ENCODE measurements at places on chromosomes 2 and 18.

DNA sequence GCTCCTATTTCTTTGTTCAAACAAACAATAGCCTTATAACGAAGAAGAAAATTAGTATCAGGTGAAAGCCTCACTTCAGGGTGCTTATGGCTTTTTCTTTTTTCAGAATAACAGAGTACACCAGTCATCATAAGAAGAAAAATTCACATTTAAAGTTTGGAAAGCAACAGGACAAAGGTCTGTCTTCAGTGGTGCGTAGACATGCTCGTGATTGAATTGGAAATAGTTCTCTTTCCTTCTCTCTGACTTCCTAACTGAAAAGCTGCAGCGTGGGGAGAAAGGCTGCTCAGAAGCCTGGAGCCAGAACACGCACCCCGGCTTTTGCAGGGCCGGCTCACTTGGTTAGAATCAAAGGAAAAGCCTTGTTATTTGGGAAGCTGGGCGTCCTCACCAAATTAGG is 127.6 kb upstream of the ZNF516 start:
- no peak for DNase-seq

- no peak for DNase-seq
Observed at GRCh38 chr2:151051574-151052220, 210.0 kb downstream of the RBM43 start.

- no peak for DNase-seq
Observed at GRCh38 chr18:43710135-43710534, 432.8 kb upstream of the SYT4 start.

DNA sequence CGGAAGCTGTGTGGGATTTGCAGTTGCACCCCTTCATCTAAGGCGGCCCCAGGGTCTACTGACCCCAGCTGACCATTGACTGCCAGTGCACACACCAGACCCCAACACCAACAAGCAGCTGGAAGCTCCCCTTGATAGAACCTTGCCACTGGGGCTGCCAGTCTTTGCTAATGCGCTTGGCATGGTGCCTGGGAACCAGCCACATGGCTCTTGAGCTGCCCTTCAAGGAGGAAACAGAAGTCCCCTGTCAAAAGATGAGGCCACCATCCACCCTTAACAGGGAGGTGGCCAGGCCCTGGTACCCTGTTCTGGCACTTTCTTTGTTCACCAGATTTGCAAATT is 8.6 kb downstream of the ALPI start:
- no peak for DNase-seq

GRCh38 chr18:6414723-6415417 is at the start of gene L3MBTL4:
L3MBTL4 (minus strand) TSS chr18:6414911; CDS start chr18:6311625, 103,286 bp downstream.
- peak; percentile 51 for DNase-seq

GRCh38 chr2:185208261-185208660 is 530.3 kb upstream of the FSIP2 start:
- no peak for DNase-seq

DNA sequence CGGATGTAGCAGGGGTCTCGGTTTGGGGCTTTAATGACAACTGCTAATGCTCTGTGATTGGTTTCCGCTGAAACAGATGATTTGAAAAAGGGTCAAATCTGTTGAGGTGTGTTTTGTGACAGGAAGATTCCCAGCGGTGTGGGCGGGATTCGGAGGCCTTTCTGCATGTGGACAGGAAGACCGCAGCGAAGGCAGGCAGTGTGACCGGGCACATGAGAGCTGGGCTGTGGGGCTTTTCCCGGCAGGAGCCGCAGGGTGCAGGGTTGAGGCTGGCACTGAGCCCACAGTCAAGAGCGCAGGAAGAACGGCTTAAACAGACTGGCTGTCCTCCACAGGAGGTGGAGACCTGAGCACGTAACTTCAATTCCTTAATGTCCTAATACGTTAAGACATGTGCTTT is 180.0 kb upstream of the TPO start:
- no peak for DNase-seq

DNA sequence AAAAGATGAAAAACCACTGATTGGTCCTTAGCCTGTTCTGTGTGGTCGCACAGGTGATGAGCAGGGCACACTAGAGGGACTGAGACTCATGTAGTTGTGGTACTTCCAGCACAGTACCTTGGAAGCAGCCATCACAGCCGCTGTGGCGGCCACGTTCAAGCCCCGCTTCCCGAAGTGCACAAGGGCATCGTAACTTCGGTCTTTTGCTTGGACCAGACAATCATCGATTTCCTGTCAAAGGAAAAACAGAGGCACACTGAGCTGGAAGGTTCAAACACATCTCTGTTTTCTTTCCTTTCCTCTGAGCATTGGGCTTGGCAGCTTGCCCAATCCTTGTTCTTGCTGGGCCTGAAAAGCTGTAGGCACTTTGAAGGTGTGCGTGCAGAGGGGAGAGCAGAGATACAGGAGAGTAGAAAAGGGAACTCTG is 52.6 kb downstream of the MRPL35 start:
- DNase-seq: no peak

GRCh38 chr18:9701609-9702349 is 6.3 kb upstream of the RAB31 start:
- no peak for DNase-seq

DNA sequence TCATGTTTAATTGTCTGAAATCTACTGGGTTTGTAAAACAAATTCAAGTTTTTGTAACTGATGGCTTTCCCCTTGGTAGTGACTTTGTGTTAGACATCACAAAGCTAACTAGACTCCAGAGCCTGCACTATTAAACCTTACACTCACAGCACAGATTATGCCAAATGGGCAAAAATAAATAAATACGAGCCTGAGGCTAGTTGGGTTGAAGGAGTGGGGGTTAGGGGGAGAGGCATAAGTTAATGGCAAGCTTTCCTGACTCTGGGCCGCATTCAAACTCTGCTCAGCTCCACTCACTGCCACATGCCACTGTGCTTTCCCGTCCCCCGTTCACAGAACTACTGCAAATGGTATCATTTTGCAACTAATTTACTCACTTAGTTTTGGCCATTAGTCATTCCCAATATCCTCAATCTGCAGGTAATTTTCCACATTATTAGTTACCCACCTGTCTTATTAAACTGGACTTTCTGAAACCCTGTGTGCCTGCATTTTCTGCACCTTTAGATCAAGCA is 1079.9 kb upstream of the PIK3C3 start:
- no peak for DNase-seq

GRCh38 chr18:36406805-36407204 is 109.3 kb downstream of the FHOD3 start:
- no peak for DNase-seq

DNA sequence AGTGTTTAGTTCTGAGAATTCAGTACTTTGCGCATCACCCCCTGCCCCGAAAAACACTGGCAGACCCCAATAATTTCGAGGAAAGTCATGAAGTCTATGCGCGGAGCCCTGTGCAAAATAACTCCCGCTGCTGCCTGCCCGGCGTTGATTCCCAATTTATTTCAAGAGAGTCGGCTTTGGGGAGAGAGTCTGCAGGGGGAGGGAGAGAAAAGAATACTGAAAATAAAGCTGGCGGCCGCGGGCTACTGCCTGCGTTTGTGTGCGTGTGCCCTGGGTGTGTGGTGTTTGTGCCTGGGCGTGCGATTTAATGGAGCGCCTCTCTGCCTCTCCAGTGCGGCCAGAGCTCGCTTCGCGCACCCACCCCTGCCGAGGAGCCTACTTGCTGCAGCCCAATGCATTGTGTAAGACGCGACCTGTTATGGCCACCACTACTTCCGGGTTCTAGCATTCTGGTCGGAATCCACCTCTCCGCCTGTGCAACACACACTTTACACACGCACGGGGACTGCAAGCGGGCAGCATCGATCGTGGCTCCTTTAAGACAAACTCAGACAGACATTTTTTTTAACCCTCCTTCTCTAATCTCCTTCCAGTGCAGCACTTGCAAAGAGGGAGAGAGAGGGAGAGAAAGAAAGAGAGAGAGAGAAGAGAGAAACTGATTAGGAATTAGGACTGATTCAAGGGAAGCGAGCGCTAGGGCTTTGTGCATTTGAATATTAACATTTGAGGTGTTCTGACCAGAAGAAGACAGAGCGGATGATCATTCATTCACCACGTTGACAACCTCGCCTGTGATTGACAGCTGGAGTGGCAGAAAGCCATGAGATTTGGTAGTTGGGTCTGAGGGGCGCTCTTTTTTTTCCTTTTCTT is at the start of gene MEIS1:
TSS of gene MEIS1 (plus strand) at position 447 of the 870 bp plus-strand sequence. CDS start 732 bp downstream, outside the sequence.
- DNase-seq: peak; percentile 89

DNA sequence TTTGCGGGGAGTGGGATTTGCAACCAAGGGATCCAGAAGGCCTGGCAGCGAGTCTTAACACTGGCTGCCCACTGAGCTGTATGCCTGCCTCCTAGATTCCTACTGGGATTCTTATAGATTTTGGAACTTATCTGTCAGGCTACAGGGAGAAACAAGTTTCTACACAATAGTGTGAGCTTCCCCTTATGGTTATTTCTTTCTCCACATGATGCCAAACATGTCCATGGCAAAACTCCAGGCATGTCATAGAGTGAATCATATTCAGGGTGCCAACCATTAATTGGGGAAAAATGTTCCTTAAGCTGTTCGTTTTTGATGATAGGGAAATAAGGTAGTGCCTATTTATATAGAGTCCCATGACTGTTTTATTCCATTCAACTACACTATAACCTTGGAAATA is 1185.2 kb upstream of the CELF4 start:
- no peak for DNase-seq

DNA sequence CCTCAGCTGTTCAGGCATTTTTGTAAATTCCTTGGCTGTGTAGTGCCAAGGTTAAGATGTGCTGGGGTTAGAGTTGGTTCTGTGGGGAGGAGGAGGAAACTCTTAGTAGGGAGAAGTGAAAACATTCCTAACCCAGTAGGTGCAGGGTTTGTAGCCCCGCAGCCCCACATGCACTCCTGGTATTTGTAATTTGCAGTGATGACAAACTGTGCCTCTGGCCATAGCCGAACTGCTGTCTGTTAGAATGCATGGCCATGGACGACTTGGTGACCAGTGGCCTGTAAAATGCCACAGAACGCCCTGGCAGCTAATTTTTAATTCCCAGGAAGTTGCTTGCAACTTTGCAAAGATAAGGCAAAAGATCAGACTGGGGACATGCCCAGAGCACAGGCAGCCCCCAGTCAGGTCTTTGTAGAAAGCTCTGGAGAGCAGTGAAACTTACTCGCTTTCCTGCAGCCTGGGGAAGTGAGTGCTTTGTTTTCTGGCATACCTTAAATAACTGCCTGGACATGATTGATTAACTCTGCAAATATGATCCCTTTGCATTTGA is 38.4 kb downstream of the LYPD6B start:
- DNase-seq: no peak

DNA sequence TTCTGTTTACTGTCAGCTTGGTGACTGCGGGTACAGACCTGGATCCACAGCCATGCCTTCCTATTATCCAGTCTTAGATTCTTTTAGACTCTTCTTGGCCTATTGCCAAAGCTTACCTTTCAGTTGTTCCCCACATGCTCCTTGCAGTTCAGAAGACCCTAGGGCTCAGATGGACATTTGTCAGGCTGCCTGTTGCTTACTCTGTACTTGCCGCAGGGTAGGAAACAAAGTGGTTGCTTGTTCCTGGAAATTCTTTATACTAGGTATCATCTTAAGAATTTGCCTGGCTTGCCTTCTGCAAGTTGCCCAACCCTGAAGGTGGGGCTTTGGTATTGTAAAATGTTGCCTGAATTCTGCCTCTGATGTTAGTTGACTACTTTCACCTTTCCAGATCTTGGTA is 24.4 kb downstream of the CD28 start:
- DNase-seq: no peak

GRCh38 chr2:190121971-190122370 is 59.4 kb upstream of the MSTN start:
- no peak for DNase-seq

DNA sequence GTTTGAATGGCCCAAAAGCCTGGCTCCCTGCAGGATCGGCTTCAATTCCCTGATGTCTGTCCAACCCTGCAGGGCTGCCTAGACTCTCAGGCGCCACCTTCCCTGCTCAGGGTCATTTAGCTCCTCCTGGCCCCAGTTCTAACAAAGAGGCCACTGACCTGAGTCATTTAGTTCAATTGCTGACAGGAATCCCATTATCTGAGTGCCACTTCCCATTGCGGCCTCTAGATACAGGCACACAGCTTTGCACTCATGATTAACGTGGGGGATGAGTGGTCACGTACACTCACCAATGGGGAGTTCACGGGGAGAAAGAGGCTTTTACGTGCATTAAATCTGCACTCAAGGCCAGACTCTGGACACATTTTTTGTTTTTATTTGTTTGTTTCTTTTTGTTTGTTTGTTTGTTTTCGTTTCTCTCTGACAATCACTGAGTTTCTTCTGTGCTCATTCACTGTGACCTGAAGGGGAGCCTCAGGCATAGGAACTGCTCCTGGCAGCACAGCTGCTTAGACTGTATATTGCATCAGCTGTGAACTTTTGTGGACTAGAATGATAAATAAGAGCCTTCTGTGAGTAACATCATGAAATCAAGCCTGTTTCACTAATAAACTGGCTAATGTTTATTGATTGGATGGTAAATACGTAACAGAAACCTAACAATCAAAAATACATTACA is 118.9 kb upstream of the CTNNA2 start:
- DNase-seq: no peak

DNA sequence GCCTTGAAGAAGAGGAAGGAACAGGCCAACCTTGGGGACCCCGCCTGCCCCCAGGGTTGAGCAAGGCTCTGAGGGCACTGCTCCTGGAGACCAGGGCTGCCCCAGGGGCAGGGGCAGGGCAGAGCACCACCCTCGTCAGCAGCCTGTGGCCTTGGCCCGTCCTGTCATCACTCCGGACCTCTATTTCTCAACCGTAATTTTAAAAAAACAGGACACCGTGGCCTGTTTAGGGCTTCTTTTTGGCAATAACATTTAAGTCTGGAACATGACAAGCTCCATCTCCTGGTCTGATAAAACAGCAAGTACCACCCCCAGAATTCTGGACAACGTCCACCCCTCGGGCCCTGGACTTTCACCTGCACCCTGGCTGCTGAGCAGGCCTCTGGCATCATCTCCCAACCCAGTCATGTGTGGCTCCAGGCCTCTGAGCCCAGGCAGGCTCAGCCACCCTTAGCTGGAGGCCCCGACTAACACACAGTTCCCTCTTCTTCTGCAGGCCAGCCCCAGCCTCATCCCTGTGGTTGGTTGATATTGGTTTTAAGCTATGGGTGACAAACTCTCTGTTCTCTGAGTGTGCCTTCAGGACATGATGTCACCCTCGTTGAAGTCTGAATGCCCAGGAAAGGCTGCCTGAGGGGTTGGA is 22.6 kb upstream of the ID2 start:
- DNase-seq: no peak

GRCh38 chr2:28720345-28720744 is 31.3 kb upstream of the PPP1CB start:
- no peak for DNase-seq

- no peak for DNase-seq
Observed at GRCh38 chr2:226310146-226310545, 489.5 kb downstream of the IRS1 start.

GRCh38 chr18:71079606-71080005 is 790.8 kb downstream of the SOCS6 start:
- no peak for DNase-seq

GRCh38 chr2:28952836-28953211 is 28.3 kb upstream of the TOGARAM2 start:
- DNase-seq: no peak

Measured in psoas muscle (tissue), 8 donors.